ENCODE measurements at places on chromosomes 12 and 14.

DNA sequence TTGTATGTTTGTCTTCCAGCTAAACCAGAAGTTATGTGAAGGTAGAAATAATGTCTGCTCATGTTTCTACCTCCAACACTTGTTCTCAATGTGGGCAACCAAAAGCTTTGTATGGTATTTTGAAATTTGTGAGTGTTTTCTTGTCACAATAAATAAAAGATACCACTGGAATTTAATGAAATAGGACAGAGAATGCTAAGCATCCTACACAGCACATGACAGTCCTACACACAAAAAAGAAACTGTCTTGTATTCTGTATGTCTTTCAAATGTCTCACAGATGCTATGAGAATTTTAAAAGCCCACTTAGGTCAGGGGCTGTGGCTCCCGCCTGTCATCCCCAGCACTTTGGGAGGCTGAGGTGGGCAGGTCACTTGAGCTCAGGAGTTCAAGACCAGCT lies 68.9 kb downstream of the RALGAPA1 start:
- DNase-seq: no peak

DNA sequence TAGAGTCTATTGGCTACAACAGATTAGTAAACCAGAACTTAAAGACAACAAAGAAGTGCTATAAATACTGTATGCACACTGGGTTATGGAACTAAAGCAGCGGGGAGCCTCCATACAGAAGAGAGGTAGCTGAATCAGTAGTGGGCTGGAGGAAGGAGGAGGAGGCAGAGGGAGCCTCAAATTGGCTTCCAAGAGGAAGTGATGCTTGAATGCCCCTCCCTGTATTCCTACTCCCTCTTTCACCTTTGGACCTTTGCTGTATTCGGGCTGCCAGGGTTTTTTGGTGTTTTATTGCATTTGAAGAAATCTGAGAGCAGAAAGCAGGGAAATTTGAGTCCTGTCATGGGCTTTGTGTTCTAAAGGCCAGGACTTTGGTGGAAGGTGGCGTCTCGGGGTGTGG lies 104.0 kb upstream of the PTPRB start:
- no peak for DNase-seq

- no peak for DNase-seq
Observed at GRCh38 chr14:104291123-104292000, 153.0 kb downstream of the KIF26A start.

- DNase-seq: no peak
Observed at GRCh38 chr12:26867080-26867479, 34.1 kb upstream of the ITPR2 start.

GRCh38 chr12:113997365-113997764 lies 31.2 kb upstream of the RBM19 start:
- DNase-seq: no peak
